Uterus (tissue), 4 donors: ENCODE measurements at places on chromosomes 11 and 22. TPM values are rescaled to one million over a fixed set of nuclear protein-coding genes. Genes with fewer than 3 reads are reported as not detected.

DNA sequence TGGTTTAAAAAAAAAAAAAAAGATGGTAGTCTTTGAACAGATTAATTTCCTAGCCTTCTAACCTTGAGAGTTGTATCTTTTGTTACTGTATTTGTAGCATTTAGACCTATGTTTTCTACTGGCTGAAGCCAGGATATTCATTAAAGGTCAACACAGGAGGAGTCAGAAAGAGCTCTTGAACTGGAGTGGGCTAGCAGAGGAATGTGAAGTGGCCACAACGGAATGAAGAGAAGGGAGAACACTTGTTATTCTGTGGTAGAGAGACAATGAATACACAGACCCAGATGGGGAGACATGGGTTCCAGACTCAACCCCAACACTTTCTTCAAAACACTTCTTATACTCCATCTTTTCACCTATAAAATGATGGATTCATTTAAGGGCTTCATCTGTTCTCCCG, 88.1 kb downstream of the RELT start:
- no peak for DNase-seq

- DNase-seq = no peak
Observed at GRCh38 chr11:10762185-10762584, 11.1 kb downstream of the CTR9 start.

- DNase-seq = no peak
Observed at GRCh38 chr11:61737636-61738386, 14.6 kb upstream of the MYRF start.

- no peak for DNase-seq
Observed at GRCh38 chr11:115566180-115566764, 62.1 kb upstream of the CADM1 start.

GRCh38 chr22:33038131-33038772, 19.9 kb downstream of the SYN3 start:
- DNase-seq = no peak

DNA sequence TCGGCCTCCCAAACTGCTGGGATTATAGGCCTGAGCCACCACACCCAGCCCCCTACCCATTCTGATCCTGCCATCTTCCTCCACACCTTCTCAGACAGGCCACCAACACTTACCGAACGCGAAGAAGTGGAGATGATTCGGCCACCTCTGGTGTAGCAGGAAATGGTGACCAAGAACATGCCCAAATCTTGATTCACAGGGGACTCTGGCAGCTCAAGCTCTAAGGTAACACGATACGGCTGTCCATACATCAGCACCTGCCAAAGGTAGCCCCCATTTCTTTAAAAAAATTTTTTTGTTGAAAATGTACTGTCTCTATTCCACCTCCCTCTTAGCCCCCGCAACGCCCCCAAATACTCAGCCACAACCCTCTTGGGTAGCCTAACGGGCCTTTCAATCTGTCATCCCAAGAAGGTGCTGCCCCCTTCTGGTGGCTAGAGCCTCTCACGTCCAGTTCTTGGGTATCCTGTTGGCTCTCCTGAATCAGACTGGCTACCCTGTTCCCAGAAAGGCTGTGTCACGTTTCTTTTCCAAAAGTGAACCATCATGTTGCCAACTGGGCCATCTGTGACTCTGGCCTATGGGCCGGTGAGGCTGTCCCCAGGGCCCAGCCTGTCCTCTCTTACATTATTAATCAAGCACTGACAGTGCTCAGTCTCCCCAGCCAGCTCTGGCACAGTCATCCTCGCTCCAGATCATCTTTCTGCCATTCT, 5.3 kb upstream of the LRRN4CL start:
- peak; percentile 86 for DNase-seq

DNA sequence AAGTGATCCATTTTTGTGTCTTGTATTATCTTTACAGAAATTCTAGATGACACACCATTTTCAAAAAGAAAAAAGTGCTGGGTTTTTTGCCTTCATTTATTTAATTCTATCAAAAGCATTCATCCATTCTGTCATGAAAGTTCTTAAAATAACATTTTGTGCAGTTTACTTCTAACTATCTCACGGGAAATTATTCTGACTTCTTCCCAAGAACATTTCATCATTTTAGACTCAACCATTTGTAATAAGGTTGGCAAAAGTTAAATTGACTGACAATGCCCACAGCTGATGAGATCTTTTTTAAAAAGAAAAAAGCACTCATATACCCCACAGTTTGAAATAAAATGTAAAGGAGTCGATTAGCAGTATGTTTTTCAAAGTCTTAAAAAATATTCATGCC, 68.5 kb downstream of the SBF2 start:
- DNase-seq = no peak

Gene PHF21B
- total RNA-seq = 0.29 TPM

Gene C11orf86
- not detected for total RNA-seq
